ENCODE measurements at places on chromosomes 4 and X.
A peak's percentile ranks its signal among the peaks of the same experiment; 100 is the strongest.

DNA sequence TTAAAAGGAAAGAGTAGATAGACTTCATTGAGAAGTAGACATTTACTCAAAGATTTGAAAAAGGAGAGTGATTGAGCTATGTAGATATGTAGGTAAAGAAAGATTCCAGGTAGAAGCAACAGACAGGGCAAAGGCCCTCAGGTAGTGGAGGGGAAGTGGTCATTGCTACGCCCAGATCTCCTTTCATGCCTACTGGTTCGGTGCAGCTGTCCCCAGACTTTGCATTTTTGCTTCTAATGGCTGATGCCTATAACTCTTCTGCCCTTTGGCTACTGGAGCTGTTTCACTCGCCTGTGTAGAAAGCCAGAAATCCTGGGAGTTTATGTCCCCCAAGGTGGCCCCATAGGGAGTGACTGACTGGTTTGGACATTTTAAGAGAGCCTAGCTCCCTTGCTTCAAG is 16.9 kb upstream of the ARMCX2 start:
- no peak for DNase-seq

- DNase-seq = no peak
Measured at GRCh38 chr4:123304151-123304964, 92.2 kb upstream of the SPRY1 start.

DNA sequence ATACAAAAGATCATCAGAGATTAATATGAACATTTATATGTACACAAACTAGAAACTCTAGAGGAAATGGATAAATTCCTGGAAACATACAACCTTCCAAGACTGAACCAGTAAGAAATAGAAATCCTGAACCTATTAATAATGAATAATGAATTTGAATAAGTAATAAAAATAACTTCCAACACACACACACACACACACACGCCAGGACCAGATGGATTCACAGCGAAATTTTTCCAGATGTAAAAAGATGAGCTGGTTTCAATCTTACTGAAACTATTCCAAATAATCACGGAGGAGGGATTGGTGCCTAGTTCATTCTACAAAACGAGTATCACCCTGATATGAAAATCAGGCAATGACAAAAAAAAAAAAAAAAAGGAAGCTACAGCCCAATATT is 1095.0 kb downstream of the FAT4 start:
- DNase-seq = no peak

- no peak for DNase-seq
Measured at GRCh38 chrX:13499736-13500135, 69.7 kb upstream of the EGFL6 start.

- no peak for DNase-seq
Measured at GRCh38 chr4:85860066-85860740, 385.3 kb downstream of the ARHGAP24 start.

DNA sequence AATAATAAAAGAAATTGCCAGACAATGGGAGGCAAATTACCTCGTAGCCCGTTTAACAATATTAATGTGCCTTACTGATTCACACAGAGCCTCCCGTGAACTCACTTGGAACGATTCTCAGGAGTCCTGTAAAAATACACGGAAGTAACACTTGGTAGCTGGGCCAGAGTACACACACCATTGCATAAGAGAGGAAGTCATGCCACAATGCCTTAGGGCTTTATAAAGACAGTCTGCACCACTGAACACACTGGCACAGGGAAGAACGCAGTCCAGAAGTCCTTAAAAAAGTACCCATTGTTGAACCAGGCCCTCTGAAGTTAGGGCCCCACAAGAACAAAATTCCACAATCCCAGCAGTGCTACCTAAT is 15.1 kb downstream of the SLC2A9 start:
- no peak for DNase-seq

DNA sequence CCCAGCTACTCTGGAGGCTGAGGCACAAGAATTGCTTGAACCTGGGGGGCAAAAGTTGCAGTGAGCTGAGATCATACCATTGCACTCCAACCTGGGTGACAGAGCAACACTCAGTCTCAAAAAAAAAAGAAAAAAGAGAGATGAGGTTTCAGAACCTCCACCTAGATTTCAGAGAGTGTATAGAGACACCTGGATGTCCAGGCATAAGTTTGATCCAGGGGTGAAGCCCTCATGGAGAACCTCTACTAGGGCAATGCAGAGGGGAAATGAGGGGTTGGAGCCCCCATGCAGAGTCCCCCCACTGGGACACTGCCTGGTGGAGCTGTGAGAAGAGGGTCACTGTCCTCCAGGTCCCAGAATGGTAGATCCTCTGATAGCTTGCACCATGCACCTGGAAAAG is 92.8 kb upstream of the HSD17B10 start:
- DNase-seq = no peak

DNA sequence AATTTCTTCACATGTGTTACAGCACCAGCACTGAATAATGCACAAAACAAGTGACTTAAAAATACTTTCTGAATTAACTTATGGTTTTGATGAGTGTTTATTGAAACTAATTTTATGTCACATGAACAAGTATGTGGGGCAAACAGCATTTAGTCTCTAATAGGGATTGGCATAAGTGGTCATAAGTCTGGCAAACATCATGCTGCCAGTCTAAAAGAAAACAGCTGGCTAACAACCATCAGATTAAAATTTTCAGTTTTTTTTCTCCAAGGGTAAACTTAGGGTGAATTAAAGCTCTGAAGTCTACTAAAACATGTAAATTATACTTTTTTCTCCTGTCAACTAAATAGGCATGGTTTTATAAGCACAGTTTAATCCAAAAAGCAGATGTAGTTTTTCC is 1014.2 kb downstream of the FAT4 start:
- DNase-seq = no peak

DNA sequence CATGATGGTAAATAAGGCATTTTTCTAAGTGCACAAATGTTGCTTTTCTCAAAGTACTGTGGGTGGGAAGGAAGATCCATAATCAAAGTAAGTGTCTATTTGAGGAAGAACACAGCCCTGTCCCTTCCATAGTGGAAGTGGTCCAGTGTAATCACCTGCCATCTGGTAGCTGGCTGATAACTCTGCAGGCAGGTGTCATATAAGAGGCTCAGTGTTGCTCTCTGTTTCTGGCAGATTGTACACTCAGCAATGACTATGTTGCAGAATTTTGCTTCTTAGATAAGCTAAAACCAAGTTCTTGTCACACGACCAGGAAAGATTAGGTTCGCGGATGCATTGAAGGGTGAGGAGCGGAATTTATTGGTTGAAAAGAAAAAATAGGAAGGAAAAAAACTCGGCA is 20.9 kb downstream of the SAGE1 start:
- DNase-seq = no peak

- DNase-seq = no peak
Measured at GRCh38 chr4:118799231-118799942, 36.5 kb downstream of the SEC24D start.

DNA sequence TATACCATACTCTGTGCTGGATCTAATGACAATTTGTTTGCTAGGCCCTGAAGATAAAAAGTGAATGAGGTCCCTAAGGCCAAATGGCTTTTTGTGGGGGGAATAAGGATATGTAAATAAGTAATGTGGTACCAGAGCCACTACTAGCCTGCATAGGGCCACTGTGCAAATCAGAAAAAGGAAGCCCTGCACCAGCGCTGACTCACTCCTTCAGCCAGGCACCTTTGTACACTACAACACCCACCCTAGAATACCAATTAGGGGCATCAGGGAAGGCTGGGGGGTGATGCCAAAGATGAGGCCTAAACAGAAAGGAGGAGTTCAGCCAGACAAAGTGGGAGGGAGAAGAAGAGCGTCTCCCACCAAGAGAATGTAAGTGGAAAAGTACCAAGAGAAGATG is 122.2 kb downstream of the CAMK2D start:
- DNase-seq = no peak

DNA sequence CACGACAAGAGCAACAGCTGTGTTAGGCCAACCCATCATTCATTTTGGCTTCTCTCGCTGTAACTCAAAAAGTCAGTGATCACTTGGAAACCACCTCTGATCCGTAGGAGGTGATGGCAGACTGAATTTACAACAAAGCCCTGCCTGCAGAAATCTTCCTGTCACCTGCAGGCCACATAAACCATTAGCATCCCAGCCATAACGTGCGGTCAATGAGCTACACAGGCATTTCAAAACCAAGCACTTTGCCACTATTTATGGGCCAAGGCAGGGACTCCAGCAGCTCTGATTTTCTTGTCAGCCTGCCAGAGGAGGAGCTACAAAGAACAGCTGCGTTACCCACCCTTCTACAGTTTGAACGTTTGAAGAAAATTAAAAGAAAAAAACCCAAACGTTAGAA is 228.1 kb upstream of the PPARGC1A start:
- no peak for DNase-seq

DNA sequence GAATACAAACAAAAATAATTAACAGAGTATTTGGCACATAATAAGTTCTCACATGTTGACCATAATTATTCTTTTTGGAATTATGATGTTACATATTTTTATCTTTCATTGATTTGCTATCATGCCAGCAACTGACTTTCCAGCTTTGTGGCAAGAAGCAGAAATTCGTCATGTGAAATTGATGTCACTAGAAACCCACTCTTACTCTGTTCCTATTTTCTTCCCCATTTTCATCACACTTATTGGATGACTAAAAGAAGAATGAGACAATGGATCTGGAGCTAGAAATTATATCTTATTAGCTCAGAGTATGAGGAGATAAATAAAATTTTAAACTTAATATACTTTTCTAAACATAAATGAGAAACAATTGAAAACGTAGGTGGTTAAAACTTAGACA is 31.9 kb downstream of the EGF start:
- no peak for DNase-seq

DNA sequence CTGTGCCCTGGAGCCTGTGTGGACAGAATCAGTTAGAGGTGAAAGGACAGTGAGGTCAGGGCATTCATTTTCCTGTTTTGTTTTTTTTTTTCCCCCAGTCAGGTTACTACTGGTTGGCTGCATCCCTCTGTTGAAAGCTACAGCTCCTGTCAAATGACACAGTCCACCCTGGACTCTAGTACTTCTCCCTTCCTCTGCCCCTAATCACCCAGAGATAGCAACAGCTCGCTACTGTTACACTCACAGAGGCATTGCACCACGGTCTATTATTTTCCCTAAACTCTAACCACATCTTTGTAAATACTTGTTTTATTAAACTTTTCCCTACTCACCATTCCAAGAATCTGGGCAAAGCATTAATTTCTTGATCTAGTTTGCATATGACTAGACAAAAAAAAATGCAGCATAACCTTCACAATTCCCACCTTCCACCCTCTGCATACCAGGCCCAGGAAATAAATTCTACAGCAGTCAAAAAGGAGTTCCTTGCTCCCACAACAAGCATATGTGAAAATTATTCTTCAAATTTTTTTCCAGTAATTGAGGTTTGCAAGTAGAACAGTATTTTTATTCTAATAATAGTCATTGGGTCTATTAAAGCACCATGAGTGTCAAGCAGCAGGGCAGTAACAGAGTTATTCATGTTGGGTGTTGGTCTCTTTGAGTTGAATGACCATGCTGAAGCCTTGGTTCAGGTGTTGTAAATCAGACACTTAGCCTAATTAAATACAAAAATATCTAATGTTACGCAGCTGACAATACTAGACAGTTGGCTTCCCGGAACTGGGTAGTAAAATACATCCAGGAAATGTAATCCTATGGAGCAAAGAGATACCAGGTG is 329.2 kb downstream of the INPP4B start:
- no peak for DNase-seq

- DNase-seq = peak; percentile 49
Measured at GRCh38 chr4:1171311-1172227, 814 bp downstream of the SPON2 start.

GRCh38 chrX:48531358-48531959 is 8.1 kb upstream of the TBC1D25 start:
- peak; percentile 36 for DNase-seq

GRCh38 chr4:62627141-62627540 is 1427.0 kb downstream of the ADGRL3 start:
- DNase-seq = no peak

DNA sequence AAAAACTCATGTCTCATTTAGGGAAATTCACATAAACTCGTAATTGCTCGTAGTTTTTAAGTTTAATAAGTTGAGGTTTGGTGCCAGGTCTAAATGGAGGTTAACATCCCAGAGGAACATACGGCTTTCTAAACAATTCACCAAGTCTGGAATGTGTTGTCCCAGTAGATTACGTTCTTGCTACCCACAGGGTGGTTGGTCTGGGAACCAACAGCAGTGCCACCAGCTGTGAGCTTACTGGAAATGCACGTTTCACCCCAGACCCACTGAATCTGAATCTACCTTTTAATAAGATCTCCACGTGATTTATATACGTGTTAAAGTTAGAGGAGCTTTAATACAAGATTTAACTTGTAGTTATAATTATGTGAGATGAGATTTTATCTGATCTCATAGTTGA is 134.3 kb downstream of the BMPR1B start:
- no peak for DNase-seq

- no peak for DNase-seq
Measured at GRCh38 chrX:72060196-72060920, 71.4 kb downstream of the RTL5 start.

DNA sequence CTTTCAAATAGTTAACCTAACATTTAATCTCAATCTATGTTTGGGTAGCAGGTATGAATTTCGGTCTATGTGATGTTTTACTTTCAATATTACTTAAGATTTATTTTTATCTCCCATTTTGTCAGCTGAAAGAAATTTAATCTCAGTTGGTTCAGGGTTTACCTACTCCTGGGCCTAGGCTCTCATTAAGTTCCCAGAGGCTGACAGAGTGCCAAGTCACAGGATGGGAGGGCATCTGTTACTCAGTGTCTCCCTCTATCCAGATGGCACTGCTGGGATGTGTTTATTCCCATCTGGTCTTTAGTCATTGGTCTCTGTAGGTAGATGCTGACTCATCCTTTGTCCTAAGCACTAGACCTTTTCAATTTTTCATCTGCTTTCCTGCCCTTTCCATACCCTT is 129.4 kb upstream of the ARSJ start:
- no peak for DNase-seq

- no peak for DNase-seq
Measured at GRCh38 chrX:35380808-35381700, 417.1 kb upstream of the MAGEB16 start.

GRCh38 chrX:50097071-50097470 is 103.7 kb downstream of the AKAP4 start:
- no peak for DNase-seq

- no peak for DNase-seq
Measured at GRCh38 chrX:11458170-11458569, 165.0 kb downstream of the AMELX start.

DNA sequence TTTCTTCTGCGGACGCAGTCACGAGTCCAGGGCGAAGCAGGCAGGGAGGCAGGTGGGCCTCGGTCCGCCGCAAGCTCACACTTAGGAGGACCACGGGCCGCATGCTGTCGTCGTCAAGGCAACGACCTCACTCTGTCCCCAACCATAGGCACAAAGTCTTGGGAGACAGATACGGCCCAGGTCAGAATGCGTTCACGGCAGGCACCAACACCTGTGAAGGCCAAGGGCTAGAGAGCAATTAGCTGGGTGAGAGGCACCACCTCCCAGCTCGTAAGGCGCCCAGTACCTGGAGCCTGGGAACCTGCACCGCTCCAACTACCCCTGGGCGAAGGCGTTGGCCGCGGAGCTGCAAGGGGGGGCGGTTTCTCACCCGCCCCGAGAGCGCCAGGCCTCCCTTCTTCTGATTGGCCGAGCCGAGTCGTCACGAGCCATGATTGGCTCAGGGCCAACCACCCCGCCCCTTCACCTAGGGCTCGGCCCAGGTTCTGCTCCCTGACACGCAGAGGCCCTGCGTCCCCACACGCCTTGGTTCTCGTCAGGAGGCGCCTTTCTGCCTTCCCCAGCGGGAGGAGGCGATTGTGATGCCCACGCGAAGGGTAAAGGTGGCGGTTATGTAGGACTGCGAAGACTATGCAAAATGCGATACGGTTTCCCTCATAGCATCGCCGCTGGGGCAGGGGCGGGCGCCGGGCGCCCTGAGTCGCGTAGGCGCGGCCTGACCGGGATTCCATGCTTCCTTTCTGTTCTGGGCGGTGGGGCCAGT is at the start of gene CDKL2:
TSS of gene CDKL2 (minus strand) at position 355 of the 763 bp plus-strand sequence. CDS start 4,540 bp downstream, outside the sequence.
- DNase-seq = peak; percentile 94

Data from CD4-positive, alpha-beta T cell treated with Interleukin-15 for 4 hours (primary cell).